ENCODE measurements at places on chromosomes 4 and X. TPM values are rescaled to one million over a fixed set of nuclear protein-coding genes. Genes with fewer than 3 reads are reported as not detected.

Gene AMOT
- 27.2 TPM for total RNA-seq

Gene HSFX2
- total RNA-seq, result not detected

Gene LUZP4
- total RNA-seq, result not detected

Gene CT47B1
- not detected for total RNA-seq

Gene GUCY1B1
- total RNA-seq, result 26.6 TPM
